ENCODE measurements at places on chromosomes 16 and 17.

DNA sequence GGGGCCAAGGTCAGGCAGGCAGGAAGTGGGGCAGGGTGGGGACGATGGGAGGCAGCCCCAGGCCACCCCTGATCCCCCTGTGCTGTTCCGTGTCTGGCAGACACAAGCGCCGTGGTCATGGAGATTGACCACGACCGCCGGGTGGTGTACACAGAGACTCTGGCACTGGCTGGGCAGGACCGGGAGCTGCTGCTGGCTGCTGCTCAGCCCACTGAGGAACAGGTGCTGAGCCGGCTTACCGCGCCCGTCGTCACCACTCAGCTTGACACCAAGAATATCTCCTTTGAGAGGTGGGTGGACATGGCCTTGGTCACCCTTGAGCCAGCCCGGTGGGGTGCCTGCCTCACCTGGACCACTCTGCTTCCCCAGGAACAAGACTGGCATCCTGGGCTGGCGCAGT, 13.7 kb downstream of the CORO6 start:
- no peak for DNase-seq

GRCh38 chr17:79473876-79474440, 136.9 kb downstream of the RBFOX3 start:
- no peak for DNase-seq

- no peak for DNase-seq
These were observed 18.4 kb downstream of the G6PC1 start for GRCh38 chr17:42918902-42919521.

DNA sequence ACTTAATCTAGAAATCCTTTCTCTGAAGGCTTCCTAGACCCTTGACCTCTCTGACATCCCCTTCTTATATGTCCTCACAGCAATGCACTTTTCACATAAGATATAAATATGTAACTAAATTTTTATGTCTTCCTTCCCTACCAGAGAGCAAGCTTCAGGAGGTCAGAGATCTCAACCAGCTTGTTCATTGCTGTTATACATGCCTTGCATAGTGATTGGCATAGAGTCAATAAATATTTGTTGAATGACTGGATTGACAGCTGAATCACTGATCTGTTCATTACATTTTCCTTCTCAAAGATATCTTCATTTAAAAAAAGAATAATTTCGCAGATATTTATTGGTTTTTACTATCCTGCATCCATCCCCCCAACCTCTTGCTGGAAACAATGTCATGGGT, 29.5 kb downstream of the HYDIN start:
- DNase-seq: peak; percentile 20

DNA sequence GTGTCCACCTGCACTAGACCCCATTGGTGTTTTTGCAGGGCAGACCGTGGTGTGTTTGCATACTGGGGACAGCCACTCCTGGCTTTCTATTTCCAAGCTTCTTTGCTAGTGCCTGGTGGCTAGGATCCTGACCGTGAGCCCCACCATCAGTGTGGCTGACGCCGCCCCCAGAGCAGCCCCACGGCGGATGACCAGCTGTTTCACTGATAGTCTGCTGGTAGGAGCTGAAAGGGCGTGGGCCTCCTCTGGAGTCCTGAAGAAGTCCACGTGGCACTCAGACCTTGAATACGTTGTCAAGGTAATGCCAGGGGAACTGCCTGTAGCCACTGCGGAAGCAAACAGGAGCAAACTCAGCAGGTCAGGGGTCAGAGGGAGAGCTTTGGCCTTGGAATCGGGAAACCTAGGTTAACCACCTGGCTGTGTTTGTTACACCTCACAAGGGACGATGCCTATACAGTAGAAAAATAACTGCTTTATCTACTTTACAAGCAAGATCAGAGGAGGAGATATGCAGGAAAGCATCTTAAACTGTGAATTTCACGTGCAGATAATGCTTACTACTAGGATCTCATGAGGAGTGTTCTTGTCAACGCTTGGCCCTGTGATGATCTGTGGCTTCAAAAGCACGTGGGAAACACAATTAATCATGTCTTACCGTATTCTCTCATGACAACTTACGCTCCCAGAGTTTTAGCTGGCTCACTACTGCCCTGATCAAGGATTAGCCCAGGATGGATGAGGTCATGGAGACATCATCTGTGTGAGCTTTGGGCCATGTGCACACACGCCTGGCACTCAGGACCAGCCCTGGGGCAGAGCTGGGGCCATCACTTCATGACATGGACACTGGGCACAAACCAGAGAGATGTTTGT, 30.3 kb downstream of the ALDH3A2 start:
- no peak for DNase-seq

GRCh38 chr16:1556254-1556653, 22.8 kb downstream of the TMEM204 start:
- no peak for DNase-seq

GRCh38 chr16:27618606-27619327, 68.8 kb downstream of the KATNIP start:
- no peak for DNase-seq

DNA sequence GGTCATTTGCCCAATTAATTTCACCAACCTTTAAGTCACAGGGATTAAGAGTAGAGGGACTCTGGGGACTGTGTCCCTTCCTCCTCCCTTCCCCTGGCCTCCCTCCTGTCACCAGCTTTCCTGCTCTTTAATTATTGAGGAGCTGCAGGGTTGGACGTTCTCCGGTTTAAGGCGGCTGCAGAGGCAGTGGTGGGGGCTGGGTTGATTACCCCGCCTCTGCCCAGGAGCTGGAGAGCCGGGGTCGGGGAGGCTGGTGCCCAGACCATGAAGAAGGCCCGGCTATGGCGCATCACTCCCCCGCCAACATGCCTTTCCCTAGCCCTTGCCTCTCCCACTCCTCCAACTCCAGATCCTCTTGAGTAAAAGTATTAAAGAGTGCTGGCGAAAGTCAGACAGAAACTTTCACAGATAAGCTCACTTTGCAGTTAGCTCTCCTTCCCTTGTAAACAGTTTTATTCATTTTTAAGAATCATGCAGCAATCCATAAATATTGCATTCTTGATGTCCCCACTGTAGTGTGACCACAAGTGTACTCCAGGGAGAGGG, 1.1 kb upstream of the FOXJ1 start:
- DNase-seq: no peak

DNA sequence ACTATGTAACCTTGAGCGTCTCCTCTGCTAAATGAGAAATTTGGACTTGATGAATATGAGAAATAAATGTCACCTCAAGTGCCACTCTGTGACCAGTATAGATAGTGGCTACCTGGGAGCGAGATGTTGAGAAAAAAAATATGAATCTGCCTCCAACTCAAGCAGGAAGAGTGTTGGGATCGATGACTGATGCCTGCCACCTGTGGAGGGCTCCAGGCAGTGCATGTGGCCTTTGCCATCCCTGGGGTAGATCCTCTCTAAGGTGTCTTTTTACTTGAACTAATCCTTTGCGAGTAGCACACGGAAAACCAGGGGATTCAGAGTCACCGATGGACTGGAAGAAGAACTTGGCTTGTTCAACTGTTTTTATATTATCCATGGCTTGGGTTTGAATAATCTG, 9.4 kb downstream of the CCDC182 start:
- peak; percentile 33 for DNase-seq

DNA sequence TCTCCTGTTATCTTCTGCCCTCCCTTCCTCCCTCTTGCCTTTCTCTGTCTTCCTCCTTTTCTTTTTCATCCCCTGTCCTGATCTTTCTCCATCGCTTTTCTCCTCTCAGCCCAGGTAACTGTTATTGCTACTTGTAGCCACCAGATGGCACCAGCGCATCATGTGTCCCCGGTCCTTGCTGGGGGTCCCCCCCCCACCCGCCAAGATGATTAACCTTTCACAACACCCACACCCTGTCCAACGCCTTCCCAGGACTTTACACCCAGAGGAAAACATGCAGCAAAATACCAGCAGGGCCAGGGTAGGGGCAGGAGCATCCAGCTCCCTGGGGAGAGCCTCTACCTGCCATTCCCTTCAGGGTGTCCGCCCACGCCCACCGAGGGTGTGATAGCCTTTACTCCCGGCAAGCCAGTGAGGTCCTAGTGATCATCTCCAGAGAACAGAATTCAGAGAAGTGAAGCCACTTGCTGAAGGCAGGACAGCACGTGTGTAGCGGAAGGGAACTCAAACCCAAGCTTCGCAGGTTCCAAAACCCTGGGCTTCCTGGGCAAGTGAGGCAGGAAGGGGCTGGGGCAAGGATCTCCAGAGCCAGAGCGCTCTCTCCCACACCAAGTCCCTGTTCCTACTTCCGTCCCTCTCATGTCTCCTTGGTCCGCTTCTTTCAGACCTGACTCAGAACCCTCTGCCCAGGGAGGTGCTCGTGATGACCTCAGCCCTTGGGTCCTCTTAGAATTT, 13.4 kb upstream of the TAC4 start:
- DNase-seq: peak; percentile 51

DNA sequence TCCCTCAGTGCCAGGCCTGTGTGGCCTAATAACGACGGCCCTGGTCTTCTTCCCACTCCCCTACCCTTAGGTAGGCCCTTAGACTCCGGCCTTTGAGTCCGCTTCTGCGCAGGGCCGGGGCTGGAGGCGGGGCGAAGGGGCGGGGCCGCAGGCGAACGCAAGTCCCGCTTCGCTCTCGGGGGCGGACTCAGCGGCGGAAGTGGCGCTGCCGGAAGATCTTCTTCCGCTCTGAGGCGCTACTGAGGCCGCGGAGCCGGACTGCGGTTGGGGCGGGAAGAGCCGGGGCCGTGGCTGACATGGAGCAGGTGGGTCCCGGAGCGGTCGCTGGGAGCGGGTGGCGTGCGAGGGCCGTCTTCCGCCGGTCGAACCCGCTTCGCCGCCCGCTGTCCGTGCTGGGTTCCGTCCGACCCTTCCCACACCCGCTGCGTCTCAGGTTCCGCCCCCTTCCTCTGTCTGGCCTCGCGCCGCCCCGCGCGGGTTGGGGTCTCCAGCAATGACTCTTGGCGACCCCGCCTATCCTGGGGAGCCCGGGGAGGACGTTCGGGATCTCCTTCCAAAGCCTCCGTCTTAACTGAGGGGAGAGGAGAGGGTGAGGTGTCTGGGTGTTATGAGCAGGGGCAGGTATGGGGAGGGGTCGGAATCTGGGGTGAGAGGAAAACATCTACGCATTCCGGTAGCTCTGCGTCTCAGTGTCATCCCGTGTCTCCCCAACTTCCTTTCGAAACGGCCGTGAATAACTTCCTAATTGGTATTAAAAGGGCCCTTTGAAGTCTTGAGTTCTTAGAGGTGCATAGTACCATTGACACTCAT, at the start of gene STARD3:
STARD3 (plus strand) TSS at position 218 of the 810 bp plus-strand sequence. CDS start 16,388 bp downstream, outside the sequence.
- peak; percentile 90 for DNase-seq

DNA sequence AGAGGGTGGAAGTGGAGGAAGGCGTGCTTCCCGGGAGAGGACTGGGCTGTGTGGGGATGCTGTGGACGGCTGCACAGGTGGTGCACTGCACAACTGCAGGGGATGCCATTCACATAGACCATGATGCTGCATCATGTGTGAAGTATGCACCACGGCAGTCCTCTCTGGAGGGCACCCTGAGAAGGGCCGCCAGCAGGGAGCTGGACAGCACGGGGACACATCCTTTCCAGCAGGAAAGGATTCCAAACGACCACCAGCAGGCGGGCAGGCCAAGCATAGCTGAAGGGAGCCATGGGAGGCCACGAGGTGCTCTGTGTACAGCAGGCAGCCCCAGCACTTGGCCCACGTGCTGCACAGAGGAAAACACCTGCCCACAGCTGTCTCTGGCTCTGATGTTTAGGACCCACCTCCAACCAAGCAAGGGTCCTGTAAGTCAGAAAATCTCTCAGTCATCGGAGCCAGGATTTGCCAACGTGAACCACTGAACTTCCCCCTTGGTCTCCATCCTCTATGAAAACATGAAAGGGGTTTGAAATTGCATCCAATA, 10.1 kb downstream of the ACTG1 start:
- no peak for DNase-seq

GRCh38 chr17:46818316-46818928, at the start of gene WNT3:
Gene WNT3, minus strand, starts transcription at chr17:46818692. Its CDS starts 95 bp downstream, at chr17:46818597.
- peak; percentile 45 for DNase-seq

DNA sequence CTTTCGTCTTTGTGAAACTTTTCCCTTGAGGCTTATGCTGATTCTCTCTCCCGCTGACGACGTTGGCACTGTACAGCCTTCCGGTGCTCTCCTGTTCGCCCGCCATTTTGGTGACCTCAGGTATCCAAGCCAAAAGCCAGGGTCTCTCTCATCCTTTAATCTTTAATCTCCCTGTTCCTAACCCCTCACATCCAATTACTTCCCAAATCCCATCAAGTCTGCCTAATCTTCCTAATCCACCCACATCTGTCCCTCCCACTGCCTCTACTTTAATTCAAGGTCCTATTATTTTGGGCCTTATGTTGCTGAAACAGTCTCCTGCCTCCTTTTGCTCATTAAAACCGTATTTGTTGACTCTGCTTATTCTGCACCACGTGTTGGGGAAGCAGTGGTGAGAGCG, 7.3 kb downstream of the WRAP53 start:
- DNase-seq: no peak

GRCh38 chr17:38853292-38854219, at the start of gene RPL23:
Gene RPL23, minus strand, starts transcription at chr17:38853721. Its CDS starts 11 bp downstream, at chr17:38853710.
- peak; percentile 97 for DNase-seq

GRCh38 chr17:16472539-16472938, 19.5 kb downstream of the LRRC75A start:
- DNase-seq: no peak

- DNase-seq: no peak
These were observed 368.0 kb downstream of the CPPED1 start for GRCh38 chr16:12435730-12436129.

- DNase-seq: no peak
These were observed 3.8 kb downstream of the NLK start for GRCh38 chr17:28046034-28046825.

DNA sequence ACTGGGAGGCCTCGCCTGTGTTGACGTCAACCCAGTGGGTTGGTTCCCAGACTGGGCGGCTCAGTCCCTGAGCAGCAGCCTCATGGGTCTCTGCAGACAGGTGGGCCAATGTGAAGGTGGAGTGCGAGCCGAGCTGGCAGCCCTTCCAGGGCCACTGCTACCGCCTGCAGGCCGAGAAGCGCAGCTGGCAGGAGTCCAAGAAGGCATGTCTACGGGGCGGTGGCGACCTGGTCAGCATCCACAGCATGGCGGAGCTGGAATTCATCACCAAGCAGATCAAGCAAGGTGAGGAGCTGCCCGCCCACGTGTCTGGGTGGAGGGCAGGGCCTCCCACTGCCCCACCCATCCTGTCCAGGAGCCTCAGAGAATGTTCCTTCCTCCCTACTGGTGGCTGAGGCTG, 44.1 kb downstream of the MRC2 start:
- DNase-seq: peak; percentile 91

DNA sequence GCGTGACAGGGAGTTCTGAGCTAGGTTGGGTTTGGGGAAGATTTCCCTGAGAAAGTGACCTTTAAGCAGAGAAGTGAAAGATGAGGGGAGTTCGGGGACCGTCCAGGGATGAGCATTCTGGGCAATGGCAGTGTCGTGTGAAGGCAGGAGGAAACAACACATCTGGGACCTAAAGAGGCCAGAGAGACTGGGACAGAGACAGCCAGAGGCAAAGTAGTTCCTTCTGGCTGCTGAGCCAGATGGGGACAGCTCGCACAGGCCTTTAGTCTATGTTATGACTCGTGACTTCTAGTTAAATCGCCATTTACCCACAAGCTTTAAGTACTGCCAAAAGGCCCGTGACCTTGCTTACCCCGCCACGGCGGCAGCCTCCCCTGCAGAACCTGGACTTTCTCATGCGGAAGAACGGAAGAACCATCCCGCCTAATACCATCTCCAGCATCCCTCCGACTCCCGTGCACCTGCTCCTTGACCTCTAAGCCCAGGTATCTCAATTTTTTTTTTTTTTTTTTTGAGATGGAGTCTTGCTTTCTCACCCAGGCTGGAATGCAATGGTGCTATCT, 8.5 kb upstream of the MED11 start:
- no peak for DNase-seq
